Astrocyte of the cerebellum (primary cell): ENCODE measurements at places on chromosomes 6 and 20.

GRCh38 chr6:122202576-122203137 is 196.8 kb upstream of the HSF2 start:
- DNase-seq = no peak

DNA sequence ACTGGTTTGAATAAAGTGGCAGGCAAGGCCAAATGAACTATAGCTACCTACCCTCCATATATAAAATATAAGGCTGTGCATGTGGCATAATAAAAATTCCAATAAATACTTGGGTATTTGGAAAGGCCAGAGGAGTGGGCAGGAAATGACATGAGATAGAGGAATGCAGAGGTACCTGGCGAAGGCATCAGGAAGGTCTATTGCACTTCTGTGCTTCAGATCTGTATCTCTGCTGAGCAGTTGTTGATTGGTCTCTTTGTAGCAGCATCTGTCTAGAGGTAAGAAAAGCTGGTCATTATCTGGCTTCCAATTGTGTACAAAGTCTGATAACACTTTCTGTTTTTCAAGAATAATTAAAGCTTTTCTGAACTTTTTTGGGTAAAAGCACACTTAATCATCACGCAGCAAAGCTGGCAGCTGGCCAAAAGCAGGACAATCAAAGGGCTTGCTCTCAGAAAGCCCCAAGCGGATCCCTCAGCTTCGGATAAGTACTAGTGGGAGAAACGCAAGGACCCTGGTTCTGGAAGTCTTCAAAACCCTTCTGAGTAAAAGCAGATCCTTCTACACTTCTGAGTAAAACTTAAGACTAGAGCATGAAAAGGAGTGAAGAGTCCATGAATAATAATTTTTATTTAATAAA is 120.1 kb upstream of the TCF21 start:
- DNase-seq = no peak

DNA sequence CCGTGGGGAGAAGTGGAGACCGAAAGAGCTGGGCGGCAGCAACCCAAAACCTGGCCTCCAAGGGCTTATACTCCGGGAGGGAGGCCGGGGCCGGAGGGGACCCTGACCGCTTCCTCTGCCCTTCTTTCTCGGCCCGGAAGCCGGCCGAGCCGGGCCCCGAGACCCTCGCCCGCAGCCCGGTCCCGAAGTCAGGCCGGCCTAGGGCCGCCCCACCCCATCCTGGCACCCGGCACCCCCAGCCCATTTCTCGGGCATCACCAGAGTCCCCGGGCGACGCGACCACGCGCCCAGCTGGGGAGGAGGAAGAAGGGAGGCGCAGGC is 572 bp upstream of the ZDHHC14 start:
- DNase-seq = no peak

DNA sequence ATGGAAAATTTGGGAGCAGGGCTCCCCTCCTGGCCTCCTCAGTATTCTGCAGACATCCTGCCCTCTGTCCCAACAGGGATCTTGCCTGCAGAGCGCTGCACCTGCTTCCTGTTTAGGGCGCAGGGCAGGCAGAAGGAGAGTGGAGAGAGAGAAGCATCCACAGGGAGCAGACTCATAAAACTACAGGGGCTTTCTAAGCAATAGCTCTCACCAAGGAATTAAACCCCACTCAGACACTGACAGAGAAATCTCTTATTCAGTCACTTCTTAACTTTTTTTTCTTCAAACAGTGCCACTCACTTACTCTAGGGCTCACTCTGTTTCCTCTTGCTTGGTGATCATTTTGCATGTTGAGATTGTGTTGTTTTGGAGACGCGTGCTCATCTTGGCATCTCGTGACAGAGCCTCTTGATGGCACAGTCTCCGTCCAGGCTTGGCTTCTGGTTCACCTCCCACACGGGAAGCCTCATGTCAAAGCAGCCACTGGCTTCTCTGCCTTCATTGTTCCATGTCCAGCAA is 153.1 kb upstream of the INSM1 start:
- DNase-seq = no peak

GRCh38 chr6:118548136-118548535 is at the start of gene PLN:
PLN (plus strand) TSS chr6:118548296; CDS start chr6:118558922, 10,626 bp downstream.
- no peak for DNase-seq

- DNase-seq = no peak
Measured at GRCh38 chr20:23889775-23890187, 10.2 kb upstream of the CST5 start.

GRCh38 chr6:25302677-25303128 is 23.5 kb downstream of the CARMIL1 start:
- no peak for DNase-seq

- DNase-seq = peak; percentile 58
Measured at GRCh38 chr6:56714982-56715456, 72.3 kb upstream of the DST start.

GRCh38 chr6:1870932-1871331 is 261.2 kb downstream of the FOXC1 start:
- no peak for DNase-seq

GRCh38 chr20:38135651-38136420 is 29.2 kb downstream of the TGM2 start:
- no peak for DNase-seq

- peak; percentile 76 for DNase-seq
Measured at GRCh38 chr6:150273457-150274309, 95.1 kb upstream of the IYD start.

GRCh38 chr6:132236744-132237143 is 164.5 kb downstream of the MOXD1 start:
- no peak for DNase-seq

GRCh38 chr6:34657037-34657306 is 39.6 kb downstream of the ILRUN start:
- peak; percentile 76 for DNase-seq

DNA sequence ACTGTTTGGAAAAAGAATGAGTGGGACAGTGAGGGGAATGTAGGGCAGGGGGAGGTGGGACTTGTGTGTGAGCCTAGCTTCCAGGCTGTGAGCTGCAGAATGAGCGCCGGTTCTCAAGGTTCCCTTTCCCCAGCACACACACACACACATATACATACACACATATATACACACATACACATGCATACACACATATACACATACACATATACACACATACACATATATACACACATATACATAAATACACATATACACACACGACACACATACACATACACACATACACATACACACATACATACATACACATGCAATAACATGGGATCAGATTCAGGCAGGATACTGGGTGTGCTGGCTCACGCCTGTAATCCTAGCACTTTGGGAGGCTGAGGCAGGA is 66.5 kb downstream of the CNBD2 start:
- no peak for DNase-seq

DNA sequence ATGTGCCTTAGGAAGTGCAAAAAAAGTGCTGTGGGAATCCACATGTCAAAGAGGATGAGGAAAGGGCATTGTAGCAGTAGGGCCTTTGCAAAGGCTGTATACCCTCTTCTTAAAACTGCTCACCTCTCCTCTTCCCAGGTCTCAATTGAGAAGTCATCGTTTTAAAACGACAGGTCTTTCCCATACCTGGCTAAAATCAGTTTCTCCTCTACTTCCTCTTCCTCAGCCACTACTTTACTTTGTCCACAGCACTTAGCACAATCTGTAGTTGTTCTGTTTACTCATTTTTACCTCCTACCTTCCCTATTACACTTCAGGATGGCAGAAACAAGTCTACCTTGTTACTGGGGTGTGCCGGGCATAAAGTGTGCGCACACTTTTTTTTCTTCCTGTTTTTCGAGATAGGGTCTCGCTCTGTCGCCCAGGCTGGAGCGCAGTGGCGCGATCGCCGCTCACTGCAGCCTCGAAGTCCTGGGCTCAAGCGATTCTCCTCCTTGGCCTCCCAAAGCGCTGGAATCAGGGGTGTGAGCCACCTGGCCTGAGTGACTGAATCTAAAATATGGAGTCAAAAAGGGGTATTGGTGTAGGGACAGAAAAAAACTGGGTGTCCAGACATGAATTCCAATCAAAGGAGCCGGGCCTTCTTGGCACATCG is 9.8 kb upstream of the ELOVL5 start:
- DNase-seq = no peak

- DNase-seq = no peak
Measured at GRCh38 chr20:12064540-12064939, 146.8 kb downstream of the BTBD3 start.

- DNase-seq = no peak
Measured at GRCh38 chr6:112258642-112259336, 4.4 kb upstream of the LAMA4 start.

DNA sequence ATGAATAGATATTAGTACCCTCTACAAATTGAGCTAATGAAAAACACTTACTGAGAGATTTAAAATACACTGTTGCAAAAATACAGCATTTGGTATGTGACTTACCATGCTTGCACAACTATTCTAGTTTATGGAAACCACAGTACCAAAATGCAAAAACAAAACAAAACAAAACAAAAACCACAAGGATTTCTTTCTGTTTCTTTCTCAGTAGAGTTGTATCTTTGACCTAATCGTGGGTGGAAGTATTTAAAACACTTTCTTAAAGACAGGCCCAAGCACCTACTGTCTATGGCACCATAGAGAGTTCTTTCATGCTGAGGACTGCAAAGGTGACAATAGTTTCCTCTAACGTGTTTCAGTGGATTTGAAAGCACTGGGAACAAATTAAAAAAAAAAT is 95.3 kb upstream of the C6orf118 start:
- no peak for DNase-seq

GRCh38 chr6:159701413-159701999 is 8.5 kb upstream of the SOD2 start:
- peak; percentile 59 for DNase-seq

- no peak for DNase-seq
Measured at GRCh38 chr6:63560801-63561287, 11.4 kb upstream of the LOC128125822 start.

GRCh38 chr6:113813142-113813541 is 44.0 kb upstream of the MARCKS start:
- DNase-seq = peak; percentile 75

GRCh38 chr6:33202799-33203198 is 1.7 kb upstream of the HSD17B8 start:
- DNase-seq = no peak

DNA sequence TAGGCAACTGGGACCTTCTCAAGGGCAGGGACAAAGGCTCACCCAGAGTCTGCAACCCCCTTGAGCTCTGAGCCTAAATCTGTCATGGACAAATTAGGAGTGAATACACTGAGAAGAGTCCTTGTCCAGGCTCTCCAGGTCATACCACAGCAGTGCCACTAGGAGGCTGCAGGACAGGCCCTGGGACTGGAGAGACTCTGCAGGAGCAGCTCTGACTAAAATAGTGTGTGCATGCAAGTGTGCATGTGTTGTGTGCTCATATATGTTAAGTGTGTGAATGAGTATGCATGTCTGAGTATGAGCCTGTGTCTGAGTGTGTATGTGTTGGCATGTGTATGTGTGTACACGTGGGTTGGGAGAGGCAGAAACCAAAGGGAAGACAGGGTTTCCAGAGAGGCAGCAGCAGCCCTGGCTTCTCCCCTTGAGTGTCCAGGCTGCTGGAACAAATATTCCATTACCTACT is 27.1 kb downstream of the MRPL14 start:
- no peak for DNase-seq

GRCh38 chr6:89716532-89716931 is 78.0 kb upstream of the LYRM2 start:
- no peak for DNase-seq

DNA sequence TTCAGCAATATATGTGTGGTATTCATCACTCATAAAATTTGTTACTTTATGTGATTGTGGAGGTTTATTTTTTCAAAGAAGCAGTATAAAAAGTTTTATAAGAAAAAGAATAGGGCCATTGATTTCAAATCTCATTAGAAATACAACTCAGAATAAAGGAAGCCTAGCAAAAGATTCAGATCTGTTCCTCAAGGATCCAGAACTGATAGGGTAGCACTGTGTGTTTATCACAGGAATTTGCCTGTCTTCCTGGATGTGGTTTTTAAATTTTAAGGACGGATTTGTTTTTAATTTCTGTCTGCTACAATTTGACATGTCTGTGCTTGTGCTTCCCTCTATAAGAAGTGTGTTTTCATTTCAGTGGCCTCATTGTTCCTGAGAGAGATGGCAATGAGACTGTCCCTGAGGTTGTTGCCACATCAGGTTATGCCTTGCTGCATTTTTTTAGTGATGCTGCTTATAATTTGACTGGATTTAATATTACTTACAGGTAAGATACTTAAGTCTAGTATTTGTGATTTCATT is 74.6 kb downstream of the ATRN start:
- DNase-seq = no peak

GRCh38 chr6:106975738-106976064 is 1.2 kb upstream of the CD24 start:
- no peak for DNase-seq

- DNase-seq = no peak
Measured at GRCh38 chr20:48458601-48459385, 369.0 kb downstream of the PREX1 start.

DNA sequence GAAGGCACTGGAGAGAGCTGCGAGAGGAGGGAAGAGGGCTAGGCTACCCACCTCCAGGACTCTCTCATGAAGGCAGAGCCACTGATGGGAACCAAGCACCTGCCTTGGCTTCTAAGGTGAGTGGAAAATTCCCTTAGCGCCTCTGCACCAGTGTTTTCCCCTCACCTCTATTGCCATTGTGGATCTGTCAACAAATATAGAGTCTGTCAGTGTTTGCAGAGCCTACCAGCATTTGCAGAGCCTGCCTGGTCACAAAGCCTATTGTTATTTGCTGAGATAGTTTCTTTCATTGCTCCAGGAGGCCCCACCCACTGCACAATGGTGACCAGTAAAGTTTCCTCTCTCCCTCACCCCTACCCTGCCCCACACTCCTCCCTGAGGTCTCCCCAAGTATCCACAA is 141.9 kb downstream of the MRPL14 start:
- DNase-seq = no peak

DNA sequence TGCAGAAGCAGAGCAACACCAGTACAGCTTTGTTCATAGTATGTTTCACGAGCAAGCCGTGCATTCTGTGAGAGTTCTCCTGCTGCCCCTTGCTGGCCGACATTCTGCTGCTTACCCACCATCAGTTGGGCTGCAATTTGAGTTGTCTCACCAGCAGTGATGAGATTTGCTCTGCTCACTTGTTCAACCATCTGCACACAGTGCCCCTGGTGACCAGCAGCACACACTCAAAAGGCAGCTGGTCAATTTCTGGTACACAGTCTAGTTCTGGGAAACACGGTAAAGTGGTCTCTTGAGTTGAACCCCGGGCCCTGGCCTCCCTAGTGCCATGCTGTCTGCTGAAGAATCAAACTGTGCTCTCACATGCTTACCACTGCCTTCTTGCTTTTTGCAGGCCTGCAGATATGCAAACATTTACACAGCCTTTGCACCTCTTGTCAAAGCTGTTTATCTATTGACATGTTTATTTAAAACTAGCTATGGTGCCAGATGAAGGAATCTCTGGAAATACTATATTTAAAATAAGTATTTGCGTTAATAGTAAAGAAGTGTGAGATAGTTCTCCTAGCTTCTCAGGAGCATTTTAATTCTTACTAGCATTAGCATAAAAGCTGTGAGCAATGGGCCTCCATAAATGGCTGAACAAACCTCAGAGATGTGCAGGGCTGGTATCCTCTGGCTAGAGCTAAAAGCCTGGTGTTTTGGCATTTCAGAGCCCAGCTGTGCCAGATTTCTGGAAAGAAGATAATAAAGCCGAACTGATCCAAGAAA is 234.3 kb downstream of the ARHGAP18 start:
- DNase-seq = no peak
